ENCODE measurements at places on chromosomes 2 and 18.

DNA sequence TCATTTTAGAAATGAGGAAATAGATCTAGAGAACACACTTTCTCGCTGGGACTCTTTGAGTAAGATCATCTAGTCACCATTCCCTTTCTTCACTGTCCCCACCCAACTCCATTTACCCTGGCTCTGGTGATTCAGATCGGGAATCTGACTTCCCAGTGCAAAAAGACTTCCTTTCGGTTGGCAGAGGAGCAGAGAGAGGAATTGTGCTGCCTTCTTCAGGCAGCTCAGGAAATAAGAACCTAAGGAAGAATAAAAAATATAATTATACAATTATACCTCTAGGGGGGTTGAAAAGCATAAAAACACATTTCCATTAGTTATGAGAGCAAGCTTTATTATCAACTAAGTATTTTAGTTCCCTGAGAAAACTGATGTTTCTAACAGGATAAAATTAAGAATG, 9.3 kb upstream of the MPP4 start:
- DNase-seq: peak; percentile 30

DNA sequence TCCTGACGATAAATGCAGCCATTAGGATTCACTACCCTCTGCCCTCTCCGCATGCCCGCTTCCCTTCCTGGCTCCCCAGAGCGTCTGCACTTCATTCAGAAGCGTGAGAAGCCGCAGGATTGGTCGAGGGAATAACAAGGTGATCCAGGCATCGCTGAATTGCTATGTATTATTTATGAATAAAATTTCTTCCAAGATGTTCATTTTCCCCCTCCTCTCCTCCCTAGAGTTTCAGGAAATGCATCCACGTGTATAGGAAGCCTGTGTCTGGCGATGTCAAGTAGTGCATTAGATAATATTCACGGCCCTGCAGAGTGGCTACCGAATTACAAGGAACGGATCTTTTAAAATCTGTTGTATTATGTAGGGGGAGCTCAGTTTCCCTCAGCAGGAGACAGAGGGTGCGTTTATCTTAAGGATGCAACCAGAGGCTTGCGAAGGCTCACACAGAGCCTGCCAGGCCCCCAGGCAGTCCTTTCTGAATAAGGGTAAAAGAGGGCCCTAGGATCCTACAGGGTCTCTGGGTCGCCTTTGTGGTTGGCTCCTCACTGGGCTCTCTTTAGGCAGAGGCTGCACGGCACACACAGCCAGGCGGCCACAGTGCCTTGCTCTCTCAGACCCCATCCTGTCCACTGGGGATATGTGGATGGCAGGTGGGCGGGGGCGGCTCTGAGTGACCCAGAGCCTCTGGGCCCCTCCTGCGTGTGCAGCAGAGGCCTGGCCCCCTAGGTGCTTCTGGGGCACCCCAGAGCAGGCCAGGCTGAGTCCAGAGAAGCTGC, 224.1 kb upstream of the PXDN start:
- no peak for DNase-seq

- no peak for DNase-seq
These were observed 230.8 kb upstream of the RAB6C start for GRCh38 chr2:129748653-129749052.

GRCh38 chr2:69620870-69621269, 22.7 kb downstream of the AAK1 start:
- no peak for DNase-seq

GRCh38 chr2:196399722-196400691, 228.6 kb upstream of the STK17B start:
- DNase-seq: peak; percentile 96

- no peak for DNase-seq
These were observed 231.2 kb downstream of the AGAP1 start for GRCh38 chr2:235725016-235725489.

DNA sequence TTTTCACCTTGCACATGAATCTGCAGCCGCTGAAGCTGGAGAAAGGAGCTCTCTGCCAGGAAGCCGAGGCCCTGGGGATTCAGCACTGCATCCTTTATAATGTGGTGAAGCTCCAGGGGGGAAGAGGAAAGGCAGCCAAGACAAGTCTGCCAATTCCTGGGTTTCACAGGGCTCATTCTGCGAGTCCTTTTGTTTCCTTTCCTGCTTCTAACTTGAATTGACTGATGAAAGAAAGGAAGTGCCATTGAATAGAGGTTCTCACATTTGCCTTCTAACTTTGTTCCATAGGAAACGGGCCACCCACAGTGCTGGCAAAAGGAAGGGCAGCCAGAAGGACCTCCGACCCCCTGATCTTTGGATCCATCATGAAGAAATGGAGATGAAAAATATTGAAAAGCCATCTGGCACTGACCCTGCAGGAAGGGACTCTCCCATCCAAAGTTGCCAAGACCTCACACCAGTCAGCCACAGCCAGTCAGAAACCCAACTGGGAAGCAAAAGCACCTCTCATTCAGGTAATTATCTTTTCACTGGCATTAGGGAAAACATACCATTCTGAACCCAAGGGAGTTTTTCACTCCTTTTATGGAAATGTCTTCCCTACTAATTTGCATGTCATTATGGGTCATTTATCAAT, 765.4 kb downstream of the MBD2 start:
- DNase-seq: no peak

DNA sequence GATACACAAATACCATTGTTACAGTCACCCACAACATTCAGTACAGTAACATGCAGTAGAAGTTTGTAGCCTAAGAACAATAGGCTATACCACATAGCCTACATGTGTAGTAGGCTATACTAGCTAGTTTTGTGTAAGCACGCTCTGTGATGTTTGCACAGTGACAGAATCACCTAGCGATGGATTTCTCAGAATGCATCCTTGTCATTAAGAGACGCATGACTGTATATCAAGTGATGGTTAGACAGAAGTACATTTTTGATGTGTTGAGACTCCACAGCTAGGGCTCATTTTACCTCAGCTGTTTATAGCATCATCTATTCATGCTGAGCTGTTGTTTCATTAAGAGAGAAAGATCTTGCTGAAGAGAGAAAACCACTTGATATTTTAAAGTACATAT, 19.4 kb downstream of the PLEKHA3 start:
- DNase-seq: no peak

- DNase-seq: no peak
These were observed 19.0 kb upstream of the IGFBP5 start for GRCh38 chr2:216714376-216714775.

GRCh38 chr2:212451786-212452231, 86.8 kb downstream of the ERBB4 start:
- DNase-seq: peak; percentile 93

DNA sequence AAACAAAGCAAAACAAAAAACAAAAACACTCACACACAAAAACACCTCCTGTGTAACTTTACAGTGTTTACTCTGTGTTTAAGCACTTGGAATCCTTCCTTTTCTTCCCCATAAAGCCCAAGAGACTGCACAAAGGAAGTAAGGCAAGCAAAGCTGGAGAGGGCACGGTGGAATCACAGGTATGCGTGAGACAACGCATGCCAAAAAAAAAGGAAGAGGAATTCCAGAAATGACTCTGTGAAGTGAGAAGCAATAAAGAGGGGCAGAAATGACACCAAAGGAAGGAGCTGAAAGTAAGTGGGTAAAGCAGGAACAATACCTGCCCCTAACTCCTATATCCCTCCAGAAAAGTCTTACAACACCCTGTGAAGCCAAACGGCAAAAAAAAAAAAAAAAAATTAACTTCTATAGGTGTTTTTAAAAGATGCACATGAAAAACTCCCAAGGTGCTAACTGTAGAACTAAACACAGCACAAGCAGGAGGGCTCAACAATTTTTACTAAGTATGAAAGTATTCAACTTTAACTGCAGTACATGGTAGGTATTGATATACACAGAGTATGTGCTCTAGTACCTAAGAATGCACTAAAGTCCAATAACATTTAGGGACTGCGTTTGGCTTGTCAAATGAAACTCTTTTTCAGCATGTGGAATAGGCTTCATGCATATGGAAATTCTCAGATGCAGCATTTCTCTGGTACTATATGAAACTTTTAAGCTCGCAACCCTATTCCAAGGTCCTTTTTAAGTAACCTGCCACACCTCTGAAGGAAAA, 9.1 kb downstream of the RND3 start:
- DNase-seq: peak; percentile 31

GRCh38 chr2:110215566-110216158, 3.3 kb upstream of the MTLN start:
- no peak for DNase-seq

- peak; percentile 64 for DNase-seq
These were observed 173.3 kb upstream of the ZFP36L2 start for GRCh38 chr2:43399515-43400264.

DNA sequence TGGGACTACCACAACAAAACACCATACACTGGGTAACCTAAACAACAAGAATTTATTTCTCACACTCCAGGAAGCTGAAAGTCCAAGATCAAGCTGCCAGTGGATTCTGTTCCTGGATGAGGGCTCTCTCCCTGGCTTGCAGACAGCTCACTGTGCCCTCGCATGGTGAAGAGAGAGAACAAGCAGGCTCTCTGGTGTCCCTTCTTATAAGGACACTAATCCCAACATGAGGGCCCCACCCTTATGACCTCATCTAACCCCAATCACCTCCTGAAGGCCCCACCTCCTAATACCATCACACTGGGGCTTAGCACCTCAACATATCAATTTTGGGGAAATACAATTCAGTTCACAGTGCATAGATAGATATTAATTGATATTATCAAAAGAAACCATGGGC, 83.5 kb downstream of the BIN1 start:
- no peak for DNase-seq

GRCh38 chr2:65999103-65999502, 435.8 kb upstream of the MEIS1 start:
- DNase-seq: no peak

DNA sequence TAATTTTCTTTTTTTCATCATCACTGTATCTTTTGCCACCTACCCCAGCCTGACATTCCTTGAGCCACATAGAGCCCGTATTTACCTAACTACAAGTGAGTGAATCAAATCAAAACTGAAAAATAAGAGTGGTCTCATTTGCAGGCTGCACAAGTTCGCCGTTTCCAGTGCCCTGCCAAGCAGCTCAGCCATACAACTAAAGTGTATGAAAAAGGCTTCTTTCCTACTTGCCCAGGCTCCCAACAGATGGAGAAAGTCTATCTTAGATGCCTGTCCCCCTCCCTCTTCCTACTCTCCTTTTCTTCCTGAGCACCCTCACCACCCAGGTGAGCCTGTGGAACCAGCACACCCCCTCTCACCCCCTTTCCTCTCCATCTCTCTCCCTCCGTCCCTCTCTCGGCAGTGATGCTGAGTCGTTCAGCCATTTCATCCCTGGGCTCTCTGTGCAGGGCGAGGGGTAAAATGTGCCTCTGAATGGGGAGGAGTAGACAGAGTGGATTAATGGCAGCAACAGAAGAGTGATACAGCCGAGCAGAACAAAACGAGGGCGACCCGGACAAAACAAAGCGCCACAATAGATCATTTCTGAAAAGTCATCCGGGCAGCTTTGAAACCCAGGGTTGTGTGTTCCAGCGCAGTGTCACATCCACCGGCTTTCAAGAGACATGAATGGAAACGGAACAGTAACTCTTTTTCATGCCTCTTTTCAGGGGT, 65.0 kb upstream of the POU3F3 start:
- DNase-seq: no peak

DNA sequence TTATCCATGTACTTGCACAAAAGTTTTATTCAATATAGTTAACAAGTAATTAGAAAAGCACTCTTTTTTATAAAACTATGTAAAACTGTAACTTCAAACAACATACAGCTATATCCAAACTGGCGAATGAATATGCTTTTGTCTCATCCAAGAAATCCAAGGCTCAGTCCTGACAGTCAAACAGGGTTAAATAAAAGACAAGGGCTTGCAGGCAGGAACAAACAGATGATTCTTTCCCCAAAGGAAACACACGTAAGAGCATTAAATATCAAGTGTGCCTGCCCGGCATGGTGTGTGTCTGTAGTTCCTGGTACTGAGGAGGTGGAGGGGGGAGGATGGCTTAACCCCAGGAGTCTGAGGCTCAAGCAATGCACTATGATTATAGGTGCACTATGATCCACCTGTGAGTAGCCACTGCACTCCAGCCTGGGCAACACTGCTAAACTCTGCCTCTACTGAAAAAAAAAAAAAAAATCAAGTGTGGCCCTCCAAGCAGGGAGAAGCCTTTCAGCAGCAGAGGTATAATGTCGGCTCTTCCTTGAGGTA, 171.3 kb downstream of the DLGAP1 start:
- DNase-seq: no peak

DNA sequence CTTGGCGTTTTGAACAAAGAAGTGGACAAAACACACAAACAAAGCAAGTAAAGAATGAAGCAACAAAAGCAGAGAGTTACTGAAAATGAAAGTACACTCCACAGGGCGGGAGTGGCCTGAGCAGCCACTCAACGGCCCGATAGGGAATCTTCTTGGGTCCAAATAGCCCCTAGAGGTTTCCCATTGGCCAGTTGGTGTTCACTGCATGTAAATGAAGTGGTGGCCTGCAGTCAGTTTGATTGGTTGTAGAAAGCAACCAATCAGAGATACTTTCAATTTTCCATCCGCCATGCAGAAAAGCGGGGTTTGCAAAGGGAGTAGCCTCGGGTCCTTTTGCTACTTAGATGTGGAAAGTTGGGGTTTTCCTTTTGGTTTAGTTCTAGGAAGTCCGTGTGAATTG, 31.6 kb downstream of the CYBRD1 start:
- no peak for DNase-seq

DNA sequence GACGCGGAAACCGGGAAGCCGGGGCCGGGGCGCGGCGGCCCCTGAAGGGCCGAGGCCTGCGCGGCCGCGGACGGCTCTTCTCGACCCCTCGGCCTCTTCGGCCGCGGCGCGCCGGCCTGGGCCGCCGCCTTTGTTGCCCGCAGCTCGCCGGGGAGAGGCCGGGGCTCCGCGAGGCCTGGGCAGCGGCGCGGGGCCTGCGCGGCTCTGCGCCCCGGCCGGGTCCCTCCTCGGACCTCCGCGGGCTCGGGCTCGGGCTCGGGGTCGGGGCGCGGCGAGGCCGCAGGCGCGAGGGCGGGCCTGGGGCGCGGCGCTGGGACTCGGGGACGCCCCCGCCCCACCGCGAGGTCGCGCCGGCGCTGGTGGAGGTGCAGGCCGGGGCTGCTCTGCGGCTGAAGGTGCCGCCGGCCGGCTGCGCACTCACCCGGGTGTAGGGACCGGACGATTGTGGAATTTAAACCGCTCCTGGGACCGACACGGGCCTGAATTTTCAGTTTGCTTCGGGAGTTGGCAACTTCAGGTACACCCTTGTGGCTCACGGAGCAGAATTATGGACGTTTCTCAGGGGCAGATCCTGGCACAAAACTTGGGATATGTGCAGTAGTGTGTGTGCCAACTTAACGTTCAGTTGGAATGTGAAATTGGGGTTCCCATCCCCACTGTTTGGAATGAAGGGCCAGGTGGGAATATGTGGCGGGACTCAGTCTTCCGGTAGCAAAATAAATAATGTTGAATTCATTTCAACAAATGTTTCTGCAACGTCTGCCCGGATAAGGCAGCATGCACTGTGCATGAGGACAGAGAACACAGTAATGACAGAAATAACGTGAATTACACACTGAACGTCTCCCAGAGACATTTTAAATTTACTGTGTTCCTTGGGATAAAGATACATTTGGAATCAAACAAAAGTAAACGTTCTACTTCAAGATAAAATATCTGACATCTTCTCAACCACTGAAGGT, 787 bp downstream of the SOCS6 start:
- peak; percentile 27 for DNase-seq

All from amniotic epithelial cell (primary cell).